T-helper 1 cell (primary cell): ENCODE measurements at places on chromosomes 12 and 14.

DNA sequence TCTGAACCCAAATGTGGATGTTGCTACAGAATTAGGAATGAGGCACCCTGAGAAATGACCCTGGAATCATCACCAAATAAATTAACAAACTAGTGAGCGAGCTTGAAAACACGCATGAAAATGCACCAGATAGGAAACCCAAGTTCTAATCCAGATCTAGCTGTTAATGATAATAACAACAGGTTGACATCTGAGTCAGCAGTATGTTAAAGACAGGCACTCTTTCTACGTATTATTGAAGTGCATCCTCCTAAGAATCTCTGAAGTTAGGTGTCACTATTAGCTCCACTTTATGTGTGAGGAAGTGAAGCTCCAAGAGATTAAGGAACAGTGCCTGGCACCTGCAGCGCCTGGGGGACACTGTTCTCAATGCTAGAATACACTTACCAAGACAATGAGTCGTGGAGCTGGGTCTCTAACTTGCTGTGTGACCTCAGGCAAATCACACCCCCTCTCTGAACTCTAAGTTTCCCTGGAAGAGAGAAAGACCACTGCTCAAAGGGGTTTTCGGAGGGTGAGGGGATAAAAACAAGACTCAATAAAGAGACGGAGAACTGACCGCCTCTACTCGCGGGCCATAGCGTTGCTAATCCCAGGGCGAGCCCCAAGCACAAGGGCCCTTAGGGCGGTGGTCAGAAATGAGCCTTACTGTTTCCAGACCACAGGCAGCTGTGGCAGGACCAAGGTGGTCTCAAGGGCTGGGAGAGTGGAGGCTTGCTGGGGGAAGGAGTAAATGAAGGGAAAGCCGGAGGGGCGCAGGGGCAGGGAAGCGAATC is 2.1 kb downstream of the SLC6A12 start:
- no peak for DNase-seq

DNA sequence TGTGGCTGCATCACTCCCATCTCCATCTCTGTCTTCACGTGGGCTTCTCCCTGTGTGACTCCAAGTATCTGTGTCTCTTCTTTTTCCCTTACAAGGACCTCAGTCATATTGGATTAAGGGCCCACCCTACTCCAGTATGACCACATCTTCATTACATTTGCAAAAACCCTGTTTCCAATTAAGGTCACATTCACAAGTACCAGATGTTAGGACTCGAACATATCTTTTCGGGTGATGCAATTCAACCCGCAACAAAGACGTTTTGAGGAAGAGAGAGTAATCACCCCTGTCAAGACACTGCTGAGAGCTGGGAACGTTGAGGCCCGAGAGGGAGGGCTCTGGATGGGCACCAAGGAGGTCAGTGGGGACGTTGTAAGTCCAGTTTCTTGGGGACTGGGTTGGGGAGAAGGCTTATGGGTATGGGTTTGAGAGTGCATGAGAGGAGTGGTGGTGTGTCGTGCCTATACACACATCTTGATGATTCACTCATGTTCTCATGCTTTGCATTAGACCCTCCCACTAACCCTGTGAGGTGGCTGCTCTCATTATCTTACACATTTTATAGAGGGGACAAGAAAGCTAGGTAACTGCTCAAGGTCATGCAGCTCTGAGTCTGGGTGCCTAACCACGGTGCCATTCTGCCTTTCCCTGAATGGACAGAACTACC is 12.1 kb upstream of the IFI27 start:
- DNase-seq: no peak

DNA sequence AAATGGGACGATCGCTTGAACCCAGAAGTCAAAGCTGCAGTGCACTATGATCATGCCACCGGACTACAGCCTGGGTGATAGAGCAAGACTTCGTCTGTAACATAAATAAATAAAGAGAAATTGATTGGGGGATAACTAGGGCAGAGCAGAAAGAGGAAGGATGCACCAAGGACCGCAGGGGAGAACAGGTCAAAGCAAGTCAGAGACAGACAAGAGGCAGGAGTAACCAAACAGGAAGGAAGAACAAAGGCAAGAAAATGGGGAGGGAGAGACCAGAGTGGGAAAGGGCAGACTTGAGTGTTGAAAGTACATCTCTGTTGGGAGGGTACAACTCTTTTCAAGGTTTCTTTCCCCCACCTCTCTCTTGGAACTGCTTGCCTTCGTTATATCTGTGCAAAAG is 50.8 kb upstream of the ELK3 start:
- DNase-seq: no peak

- peak; percentile 1 for DNase-seq
These were observed 239.0 kb downstream of the SLC16A7 start for GRCh38 chr12:59834659-59835474.

DNA sequence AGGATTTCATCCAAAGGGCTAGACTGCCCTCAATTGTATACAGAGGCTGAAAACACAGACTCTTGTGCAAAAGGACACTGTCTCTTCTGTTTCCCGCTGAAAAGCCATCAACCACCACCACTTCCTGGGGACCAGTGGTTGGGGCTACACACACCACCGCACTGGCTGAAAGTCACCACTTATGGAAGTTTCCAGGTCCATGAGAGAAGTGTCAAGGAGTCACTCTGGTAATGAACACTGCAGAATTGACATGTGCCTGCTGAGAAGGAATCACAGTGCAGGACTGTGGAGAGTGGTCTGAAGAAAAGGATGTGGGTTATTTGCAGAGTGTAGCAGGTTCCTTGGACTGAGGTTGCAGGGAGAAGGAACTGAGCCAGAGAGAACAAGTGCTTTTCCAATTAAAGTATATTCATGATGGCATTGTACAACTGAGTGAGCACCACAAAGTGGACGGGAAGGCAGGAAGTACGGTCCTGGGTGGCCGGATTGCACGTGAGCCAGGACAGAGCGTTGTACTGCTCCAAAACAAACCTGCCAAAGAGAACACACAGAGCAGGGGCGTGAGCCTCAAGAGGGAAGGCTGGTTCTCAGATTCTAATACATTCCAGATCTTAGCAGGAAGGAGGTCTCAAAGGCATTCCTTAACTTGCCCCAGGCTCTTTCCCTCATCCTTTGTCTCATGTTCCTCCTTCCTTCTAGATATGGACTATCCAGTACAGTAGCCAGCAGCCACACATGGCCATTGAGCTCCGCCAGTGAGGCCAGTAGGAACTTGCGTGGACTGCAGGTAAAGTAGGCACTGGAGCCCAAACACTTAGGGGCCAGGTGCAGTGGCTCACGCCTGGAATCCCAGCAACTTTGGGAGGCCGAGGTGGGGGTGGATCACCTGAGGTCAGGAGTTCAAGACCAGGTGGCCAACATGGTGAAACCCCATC is 316.4 kb downstream of the MED13L start:
- DNase-seq: no peak
